Common myeloid progenitor, CD34-positive (primary cell): ENCODE measurements at places on chromosomes 6 and 20.

DNA sequence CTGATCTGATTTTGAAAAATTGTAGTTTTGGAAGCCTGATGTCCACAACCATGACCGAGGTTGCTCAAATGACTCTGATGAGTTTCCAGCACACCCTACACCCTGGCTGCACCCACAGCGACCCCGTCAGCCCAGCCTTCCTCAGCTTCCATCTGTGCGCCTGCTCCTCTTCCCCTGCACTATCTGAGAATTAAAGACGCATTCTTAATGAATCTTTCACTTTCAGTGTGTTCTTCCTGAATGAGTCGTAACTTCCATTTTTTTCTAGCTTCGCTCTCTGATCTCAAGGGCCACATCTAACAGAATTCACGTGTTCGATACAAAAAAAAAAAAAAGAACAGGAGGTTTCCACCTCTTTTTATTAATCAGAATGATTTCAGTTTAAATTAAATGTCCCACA, 21.3 kb upstream of the RREB1 start:
- peak; percentile 72 for DNase-seq

GRCh38 chr6:140062043-140063020, 687.9 kb upstream of the CITED2 start:
- no peak for DNase-seq

DNA sequence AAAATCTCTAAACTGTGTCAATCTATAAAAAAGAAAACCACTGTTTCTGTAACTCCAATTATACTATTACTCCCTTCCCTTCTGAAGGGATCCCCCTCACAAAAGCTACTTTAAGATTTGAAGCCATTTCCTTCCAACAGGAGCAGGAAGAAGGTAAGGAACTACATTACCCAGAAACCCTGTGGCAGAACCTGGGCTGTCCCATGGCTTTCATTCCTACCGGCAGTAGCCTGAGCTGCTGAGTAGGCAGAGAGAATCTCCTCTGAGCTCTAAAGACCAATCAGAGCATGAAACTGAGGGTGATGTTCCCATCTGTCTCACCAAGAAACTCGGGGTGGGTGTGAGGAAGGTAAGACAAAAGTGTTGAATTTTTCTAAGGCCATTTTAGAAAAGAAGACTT, 108.0 kb upstream of the LRFN2 start:
- no peak for DNase-seq

DNA sequence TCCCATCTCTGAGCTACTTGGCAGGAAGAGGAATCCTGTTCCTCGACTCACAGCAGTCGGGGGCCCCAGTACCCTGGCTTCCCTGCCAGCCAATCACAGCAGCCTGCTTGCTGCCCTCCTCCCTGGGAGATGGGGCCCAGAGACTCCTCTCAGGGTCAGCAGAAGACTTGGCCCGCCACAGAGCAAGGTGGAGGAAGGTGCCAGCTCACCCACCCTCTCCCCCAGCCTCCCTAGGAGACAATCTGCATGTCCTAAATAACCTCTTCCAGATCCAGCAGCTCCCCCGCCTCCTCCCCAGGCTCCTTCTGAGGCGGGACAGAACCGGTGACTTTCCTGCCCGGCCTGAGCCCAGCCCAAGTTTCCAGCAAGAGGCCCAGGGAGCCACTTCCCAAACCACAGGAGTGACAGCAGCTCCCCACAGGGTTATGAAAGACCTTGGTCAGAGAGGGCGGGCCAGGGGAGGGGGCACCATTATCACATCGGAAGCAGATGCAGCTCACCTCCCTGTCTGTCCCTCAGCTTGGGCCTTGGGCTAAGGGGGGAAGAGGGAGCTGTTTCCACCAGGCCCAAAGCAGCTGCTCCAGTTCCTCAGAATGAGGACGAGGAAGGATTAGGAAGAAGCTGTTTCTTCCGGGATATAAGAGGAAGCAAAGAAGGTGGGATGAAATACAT, 2.3 kb downstream of the CCND3 start:
- DNase-seq, result peak; percentile 90

DNA sequence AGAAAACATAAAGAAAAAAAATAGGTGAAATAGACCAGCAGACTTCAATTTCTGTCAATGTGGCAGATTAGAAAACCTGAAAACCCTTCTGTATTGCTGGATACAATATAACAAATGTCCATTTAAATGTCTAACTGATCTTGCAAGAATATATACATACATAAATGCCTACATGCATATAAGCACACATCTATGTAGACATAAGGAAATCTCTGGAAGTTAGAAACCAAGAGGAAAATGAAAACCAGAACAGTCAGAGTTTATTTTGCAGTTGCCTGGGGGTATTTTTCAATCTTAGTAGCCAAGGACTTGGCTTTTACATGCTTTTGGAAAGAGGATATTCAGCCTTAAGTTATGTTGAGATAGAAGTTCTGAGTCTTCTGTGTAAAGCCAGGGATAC, 184.0 kb downstream of the RPS12 start:
- no peak for DNase-seq

DNA sequence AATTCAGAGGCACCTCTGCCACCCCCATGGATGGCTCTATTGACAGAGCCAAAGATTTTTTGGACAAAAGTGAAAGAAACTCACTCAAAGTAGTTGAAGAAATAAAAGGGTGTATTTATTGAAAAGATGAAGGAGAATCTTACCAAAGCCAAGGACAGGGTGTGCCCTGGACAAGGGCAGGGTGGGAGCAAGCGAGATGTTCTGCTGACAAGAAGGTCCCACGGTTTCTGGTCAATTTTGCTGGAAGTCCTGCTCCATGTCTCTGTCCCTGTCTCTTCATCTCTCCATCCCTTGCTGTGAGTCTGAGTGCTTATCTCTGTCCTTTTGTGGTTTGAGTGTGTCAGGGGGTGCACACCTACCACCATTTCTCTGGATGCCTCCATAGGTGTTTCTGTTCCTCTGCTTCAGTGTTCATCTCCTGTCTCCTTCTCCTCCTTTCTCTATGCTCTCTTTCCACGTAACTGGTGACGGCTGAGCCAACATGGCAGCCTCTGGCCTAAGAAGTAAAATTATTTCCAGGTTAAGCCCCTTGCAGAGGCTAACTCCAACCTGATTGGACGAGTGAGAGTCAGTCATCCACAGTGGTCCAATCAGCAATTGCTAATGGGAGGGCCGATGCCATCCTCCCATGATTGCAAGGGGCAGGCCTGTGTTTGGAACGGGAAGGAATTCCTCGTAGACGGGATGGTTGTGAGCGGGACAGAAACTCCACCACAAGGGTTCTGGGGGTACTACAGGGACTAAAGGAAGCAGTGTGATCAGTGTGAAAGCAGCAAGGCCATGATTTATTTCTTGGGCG, 502.1 kb upstream of the CDH4 start:
- DNase-seq, result no peak

DNA sequence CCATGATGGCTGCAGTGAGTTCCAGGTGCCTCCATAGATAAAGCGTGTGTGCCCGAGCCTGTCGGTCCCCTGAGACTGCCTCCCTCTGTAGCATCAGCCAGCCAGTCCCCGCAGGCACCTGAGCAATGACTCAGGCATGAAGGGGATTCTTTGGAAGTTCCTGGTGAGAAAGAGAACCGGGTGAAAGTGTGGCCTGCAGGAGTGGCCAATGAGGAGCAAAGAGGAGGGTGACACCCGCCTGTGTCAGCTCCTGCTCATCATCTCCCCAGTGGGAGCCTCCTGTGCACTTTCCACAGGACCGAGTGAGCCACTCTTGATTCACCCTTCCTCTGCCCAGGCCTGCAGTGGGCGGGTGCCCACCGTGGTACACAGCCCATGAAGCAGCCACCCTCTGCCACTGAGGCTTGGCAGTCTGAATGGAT, 71.2 kb upstream of the PTPN1 start:
- no peak for DNase-seq

- DNase-seq, result no peak
These were observed 395.9 kb downstream of the SAMD5 start for GRCh38 chr6:147904416-147904815.

- DNase-seq, result no peak
These were observed 758.2 kb downstream of the TBC1D32 start for GRCh38 chr6:120576061-120576460.

- DNase-seq, result no peak
These were observed 59.6 kb upstream of the AFDN start for GRCh38 chr6:167766986-167767714.

DNA sequence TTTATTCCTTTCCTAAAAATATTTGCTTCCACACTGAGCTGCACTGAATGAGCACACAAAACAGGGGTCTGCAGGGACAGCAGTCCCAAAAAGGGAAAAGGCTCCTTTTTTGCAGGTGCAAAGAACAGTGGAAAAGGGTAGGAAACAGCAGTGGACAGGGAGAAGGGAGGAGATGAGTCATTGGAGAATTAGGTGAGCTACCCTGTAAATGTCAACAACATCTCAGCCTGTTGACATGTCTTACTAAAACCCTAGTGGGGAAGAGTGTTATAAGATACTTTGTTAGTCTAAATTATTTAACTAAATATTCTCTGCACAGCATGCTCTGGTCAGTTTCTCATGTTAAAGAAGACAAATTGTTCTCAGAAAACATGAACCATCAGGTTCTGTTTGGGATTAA, 151.5 kb upstream of the FBXL4 start:
- DNase-seq, result no peak
